ENCODE measurements at places on chromosomes 6 and 20.

DNA sequence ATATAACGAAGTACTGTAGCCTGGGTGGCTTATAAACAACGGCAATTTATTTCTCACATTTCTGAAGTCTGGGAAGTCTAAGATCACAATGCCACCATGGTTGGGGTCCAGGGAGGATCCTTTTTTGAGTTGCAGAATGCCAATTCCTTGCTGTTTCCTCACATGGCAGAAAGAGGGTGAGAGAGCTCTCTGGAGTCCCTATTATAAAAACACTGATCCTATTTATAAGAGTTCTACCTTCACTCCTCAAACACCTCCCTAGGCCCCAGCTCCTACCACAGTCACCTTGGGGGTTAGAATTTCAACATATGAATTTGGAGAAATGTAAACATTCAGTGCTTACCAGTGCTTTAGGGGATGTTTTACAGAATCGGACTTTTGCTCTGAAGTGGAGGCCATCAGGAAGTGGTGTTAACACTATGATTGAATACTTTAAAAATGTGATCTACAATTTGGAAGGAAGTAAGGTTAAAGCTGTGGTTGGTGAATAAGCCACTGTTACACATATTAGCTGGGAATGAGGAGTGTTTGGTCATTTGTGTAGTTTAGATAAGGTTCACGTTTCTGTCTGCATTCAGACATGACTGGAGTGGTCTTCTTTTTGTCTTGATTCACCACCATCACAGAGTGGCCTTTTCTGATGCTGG, 79.9 kb upstream of the SPTLC3 start:
- DNase-seq = peak; percentile 78

DNA sequence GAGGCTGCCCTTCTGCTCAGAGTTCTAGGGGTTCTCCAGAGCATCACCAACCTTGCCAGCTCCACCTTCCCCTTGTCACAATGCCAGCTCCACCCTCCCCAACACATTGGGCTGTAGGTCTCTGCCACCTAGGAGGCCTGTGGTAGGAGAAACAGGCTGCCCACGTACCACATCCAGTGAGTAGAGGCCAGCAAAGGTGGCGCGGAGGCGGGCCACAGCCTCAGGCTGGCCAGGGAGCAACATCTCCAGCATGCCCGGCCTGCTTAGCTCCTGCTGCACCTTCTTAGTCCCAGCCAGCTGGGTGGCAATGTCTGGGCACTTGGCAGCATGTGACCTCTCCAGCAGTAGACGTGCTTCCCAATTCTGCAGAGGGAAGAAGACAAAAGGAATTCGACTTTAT, 23.8 kb downstream of the GSS start:
- DNase-seq = no peak

GRCh38 chr6:169789146-169789943, 37.9 kb downstream of the ERMARD start:
- DNase-seq = no peak

- no peak for DNase-seq
Observed at GRCh38 chr6:168196385-168196860, 117.4 kb upstream of the FRMD1 start.

DNA sequence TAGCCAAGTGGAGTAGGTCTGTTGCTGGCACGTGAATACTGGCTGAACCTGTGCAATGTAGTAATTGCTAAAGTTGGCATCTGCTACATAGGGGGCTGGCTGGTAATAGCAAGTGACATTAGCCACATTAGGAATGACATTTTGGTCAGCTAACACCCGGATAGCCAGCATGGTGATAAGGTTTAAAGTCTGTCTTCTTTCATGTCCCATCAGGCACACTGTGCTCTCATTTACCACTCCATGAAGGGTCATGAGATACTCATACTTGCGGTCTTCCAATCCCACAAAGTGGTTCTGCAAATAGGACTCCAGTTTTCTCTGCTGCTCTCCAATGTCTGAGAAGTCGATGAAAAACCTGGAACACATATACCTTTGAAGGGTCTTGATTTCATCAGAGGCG, 2.8 kb downstream of the TENT5A start:
- DNase-seq = peak; percentile 64

GRCh38 chr6:26336355-26337198, 28.4 kb upstream of the BTN3A2 start:
- DNase-seq = peak; percentile 76

GRCh38 chr6:41200296-41200900, 551 bp downstream of the TREML2 start:
- peak; percentile 16 for DNase-seq

- DNase-seq = no peak
Observed at GRCh38 chr6:31170600-31170881, at the start of gene POU5F1. Gene POU5F1 (minus strand): TSS chr6:31170682. CDS start chr6:31170620, 62 bp downstream.

GRCh38 chr20:17960927-17961586, 7.5 kb downstream of the SNX5 start:
- DNase-seq = peak; percentile 79

- DNase-seq = no peak
Observed at GRCh38 chr20:61678437-61678836, 387.2 kb downstream of the TAF4 start.

- DNase-seq = no peak
Observed at GRCh38 chr20:38770546-38770945, 22.3 kb downstream of the ACTR5 start.

GRCh38 chr20:36827541-36828279, 48.2 kb upstream of the TLDC2 start:
- no peak for DNase-seq

DNA sequence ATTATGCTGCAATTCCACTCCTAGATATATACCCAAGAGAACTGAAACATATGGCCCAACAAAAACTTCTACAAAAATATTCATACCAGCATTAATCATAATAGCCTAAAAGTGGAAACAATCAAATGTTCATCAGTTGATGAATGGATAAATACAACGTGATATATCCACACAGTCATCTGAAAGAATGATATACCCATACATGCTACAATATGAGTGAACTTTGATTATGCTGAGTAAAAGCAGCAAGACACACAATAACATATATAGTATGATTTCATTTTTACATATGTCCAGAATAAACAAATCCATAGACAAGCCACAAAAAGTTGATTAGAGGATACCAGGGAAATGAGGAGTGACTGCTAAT, 30.7 kb downstream of the CDK19 start:
- DNase-seq = no peak

GRCh38 chr6:27890445-27891319, 21.5 kb downstream of the OR2B2 start:
- peak; percentile 95 for DNase-seq

- peak; percentile 71 for DNase-seq
Observed at GRCh38 chr20:40868551-40869217, 159.9 kb upstream of the TOP1 start.

- no peak for DNase-seq
Observed at GRCh38 chr6:144840619-144841018, 555.5 kb downstream of the UTRN start.

GRCh38 chr20:32006841-32007786, 3.1 kb upstream of the CCM2L start:
- DNase-seq = no peak

DNA sequence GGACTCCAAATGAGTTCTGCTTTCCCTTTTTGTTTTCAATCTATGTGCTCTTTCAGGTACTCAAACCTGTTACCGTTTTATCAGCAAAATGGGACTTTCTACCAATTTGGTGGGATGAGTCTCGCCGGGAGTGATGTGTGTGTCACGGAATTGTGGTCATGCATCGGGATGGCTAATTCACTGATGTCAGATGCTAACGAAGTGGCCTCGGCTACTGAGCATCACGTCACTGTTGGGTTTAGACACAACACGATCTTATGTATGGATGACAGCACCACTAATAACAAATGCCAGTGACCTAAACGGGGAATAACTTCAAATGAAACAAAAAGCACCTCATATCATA, 1.6 kb upstream of the PCK1 start:
- DNase-seq = no peak

GRCh38 chr6:25965058-25965457, 2.5 kb downstream of the TRIM38 start:
- DNase-seq = no peak

DNA sequence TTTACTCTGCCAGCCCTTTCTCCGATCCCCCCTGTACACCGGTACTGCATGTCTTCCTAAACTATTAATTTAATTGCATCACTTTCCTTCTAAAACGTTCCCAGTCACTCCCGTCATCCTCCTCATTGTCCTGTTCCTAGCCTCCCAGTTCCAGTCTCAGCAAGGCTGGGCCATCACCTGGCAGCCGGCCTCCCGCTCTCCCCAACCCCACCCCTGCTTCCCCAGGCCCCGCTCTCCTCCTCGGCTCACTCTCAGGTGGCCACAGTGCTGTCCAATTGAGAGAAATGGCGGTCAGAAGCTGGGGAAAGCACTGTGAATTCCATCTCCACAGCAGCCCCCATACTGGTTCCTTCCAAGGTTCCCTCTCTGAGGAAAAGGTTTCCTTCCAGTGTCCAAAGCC, 8.9 kb downstream of the PDE10A start:
- DNase-seq = no peak

GRCh38 chr6:104813552-104813951, 46.2 kb downstream of the HACE1 start:
- no peak for DNase-seq

DNA sequence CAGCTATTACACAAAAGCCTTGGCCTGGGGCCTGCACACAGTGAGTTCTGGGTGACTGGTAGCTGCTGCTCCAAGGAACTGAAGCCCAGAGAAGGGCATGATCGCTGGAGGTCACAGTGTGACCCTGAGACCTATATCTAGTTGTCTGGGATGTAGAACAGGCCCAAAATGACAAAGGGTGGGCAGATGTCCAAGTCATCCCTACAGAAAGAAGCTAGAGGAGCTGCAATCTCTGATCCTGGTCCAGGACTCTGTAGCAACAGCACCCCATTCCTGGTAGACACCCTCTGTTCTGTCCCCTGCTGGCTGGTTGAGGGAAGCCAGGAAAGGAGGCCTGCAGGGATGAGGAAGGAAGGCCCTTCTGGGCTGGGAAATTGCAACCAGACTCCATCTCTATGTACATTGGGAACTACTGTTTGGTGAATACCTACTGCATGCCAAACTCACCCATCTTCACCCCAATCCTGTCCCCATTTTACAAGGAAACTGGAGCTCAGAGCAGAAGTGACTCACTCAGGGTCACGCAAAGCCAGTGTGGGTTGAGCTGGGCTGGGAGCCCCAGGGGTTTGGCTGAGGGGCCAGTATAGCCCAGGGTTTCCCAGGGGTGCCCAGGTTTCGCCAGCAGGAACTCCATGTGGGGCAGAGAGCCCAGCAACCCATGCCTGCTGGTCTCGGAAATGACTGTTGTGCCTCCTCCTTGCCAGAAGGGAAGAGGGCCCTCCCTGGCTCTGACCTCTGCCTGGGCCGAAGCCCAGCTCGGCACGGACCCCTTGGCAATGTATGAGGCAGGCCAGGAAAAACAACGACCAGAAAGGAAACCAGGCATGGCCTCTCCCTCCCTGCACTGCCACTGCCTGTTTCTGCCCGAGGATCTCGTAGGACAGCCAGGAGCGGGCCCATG, 44.9 kb upstream of the TLDC2 start:
- DNase-seq = peak; percentile 67

DNA sequence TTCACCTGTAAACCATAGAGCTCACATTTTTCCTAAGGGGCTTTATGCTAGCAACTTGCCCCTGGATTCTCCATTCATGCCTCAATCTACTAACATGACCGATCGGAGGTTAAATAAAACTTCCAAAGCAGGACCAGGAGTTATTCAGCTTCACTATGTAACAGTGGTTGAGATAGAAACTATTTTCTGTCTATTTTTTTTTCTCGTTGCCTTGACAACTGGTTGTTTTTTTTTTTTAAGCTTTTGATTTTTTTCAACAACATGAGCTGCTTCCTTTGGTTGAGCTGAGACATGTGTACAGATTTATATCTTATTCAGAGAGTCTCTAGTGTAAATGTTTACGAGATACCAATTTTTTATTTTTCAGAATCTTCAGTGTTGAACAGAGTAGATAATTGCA, 85.7 kb downstream of the SHLD1 start:
- peak; percentile 51 for DNase-seq
